ENCODE measurements at places on chromosomes 13 and 19.
A peak's percentile ranks its signal among the peaks of the same experiment; 100 is the strongest.

DNA sequence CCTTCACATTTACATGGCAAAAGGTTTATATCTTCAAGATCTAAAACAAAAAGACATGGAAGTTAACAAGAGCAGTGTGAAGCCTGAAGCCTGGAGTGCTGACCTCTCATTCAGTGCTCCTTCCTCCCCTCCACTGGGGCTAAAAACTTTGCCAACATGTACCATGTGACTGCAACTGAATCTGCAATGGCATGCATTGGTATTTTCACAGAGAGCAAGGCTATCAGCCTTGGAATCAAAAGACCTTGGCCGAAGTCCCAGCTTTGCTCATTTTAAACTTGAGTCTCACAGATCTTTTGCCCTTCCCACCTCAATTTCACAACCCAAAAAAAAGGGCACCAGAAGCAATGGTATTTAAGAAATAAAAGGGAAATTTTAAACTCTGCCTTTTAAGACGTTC is 325.1 kb downstream of the DCT start:
- no peak for DNase-seq

GRCh38 chr19:15479391-15480345 is at the start of gene PGLYRP2:
PGLYRP2 (minus strand) TSS chr19:15479501; CDS start chr19:15479371, 130 bp downstream.
- no peak for DNase-seq

DNA sequence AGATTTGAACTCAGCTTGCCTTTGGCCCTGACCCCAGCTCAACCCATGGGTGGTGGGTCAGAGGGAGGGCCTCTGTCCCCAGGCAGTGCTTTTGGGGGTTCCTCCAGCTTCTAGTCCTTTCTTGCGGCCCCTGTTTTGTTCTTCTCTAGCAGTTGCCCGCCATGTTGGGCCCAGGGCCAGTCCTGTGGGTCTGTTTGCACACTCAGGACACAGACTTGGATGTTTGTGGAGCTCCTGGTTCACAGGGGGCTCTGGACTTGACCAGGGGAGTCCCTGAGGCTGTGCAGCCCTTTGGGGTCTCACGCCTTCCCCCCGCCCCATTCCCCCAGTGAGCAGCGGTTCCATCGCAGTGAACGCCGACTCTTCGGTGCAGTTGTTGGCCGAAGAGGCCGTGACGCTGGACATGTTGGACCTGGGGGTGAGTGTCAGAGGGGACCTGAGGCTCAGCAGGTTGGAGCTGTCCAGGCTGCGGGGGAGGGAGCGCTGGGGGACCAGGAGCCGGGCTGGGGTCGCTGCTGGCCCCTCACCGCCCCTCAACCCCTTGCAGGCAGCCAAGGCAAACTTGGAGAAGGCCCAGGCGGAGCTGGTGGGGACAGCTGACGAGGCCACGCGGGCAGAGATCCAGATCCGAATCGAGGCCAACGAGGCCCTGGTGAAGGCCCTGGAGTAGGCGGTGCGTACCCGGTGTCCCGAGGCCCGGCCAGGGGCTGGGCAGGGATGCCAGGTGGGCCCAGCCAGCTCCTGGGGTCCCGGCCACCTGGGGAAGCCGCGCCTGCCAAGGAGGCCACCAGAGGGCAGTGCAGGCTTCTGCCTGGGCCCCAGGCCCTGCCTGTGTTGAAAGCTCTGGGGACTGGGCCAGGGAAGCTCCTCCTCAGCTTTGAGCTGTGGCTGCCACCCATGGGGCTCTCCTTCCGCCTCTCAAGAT is 2.5 kb downstream of the ATP5F1D start:
- DNase-seq, result peak; percentile 78

DNA sequence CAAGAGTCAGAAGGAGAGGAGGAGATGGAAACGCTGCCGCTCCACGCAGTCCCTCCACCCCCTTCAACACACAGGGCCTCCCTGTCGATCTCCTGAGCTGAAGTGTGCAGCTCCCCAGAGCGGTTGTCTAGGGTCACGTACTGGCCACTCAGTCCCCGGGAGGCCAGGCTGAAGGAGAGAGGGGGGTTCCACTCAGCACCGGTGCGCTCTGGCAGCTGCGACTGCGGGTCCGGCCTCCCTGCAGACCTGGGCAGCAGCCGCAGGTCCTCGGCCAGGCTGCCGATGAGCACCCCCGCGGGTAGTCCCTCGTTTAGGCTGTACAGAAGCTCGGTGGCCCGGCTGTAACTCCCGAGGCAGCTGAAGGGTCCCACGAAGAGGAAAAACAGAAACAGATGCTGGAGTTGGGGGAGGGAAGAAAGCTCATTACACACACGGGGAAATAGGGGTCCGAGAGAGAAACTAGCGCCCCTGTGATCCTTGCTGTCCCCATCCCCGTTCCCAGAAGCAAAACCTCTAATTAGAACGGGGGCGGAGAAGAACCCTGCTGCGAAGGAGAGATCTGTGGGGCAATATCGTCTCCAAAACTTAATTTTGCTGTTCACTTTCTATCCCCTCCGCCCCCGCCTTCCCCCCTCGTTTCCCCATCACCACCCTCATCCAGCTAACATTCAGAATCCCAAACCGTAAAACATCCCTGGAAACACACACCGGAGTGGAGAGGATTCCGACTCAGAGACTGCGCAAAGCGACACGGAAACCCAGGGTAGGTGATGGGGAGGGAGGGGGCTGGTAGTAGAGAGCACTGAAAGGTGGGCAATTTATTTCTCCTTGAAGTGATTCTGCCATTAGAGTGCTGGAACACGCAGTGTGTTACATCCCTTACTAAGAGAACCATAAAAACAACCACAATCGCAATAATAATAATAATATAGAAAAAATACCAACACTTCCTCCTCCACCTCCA is 1.8 kb downstream of the PCDH20 start:
- DNase-seq, result no peak

DNA sequence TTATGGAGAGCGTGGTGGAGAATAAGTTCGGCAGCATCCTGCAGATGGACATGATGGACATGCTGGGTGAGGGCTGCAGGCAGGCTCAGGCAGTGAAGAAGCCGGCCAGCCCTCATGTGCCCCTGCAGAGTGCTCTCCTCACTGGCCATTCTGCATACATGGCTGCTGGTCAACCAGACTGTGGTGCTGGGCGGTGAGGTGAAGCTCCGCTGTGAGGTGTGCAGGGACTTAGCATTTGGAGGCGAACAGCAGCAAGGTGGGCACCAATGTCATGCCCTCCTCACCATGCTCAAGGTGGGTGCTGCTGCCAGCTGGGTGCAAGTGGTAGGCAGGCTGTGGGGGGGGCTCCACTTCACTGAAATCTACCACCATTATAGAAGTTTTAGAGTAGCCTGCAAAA is 5.7 kb upstream of the ZNF492 start:
- no peak for DNase-seq

- no peak for DNase-seq
These were observed 50.1 kb upstream of the SPACA7 start for GRCh38 chr13:112325920-112326645.

GRCh38 chr13:72458701-72459100 is 268.7 kb downstream of the MZT1 start:
- no peak for DNase-seq

GRCh38 chr13:48264058-48264457 is 31.1 kb downstream of the ITM2B start:
- DNase-seq, result no peak

GRCh38 chr19:38089440-38089839 is 134.6 kb downstream of the DPF1 start:
- DNase-seq, result no peak

DNA sequence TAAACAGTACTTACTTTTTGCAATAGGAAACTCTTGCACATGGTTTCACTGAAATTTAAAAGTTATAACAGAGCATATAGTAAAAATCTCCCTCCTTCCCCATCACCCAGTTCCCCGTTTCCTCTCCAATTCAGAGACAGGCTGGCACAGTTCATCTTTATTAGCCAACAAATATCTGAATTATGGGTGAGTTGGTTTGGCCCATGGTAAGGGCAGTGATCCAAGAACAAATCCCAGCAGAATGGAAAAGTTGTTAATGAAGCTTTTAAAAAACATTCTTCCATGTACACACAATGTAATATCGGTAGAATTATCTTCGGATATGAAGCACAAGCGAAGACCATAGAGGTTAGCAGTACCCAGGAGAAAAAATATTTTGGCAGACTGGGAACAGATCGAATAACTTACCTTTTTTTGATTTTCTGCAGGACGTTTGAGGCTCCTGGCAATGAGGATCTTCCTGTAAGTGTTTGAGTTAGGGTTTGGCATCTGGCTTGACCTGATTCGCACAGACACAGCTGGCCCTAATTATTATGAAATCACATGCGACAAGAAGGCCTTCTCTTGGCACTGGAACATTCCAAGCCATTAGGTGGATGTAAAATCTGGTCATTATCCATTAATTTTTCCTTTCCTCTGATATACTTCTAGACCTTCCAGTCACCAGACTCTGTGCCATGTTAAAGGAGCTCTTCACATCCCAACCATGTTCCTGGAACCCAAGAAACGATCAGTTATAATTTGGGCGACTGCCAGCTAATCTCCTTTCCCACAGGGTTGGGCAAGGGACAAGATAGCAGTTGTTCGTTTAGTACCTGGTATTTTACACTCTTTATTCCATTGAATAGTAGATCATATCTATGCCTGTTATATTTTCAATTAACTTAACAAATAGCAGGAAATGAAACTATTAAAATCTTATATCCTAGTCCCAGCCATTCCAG is 139.4 kb upstream of the TSC22D1 start:
- DNase-seq, result no peak

DNA sequence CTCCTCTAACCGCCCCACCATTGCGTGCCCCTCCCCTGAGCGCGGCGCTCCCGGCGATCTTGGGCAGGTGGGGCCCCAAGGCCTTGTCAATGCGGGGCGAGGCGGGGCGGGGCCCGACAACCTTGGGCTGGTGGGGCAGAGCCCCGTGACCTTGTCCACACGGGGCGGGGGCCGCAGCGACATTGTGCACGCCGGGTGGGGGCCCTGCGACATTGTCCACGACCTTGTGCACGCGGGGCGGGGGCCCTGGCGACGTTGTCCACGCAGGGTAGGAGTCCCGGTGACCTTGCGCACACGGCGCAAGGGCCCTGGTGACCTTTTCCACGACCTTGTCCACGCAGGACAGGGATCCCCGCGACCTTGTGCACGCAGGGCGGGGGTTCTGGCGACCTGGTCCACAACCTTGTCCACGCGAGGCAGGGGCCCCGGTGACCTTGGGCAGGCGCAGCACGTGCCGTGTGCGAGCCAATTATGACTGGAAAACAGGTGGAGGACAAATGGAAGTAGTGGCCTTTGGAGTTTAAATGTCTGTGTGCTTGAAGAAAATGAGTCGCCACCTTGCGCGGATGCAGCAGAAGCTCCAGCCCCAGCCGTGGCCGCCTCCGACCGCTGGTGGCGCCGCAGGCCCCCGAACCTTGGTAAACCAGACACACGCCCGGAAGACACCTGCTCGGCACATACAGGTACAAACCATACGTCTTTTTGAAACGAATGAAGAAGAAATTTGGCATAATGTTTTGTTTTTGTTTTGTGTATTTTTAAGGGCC is 62.6 kb downstream of the LATS2 start:
- DNase-seq, result no peak

DNA sequence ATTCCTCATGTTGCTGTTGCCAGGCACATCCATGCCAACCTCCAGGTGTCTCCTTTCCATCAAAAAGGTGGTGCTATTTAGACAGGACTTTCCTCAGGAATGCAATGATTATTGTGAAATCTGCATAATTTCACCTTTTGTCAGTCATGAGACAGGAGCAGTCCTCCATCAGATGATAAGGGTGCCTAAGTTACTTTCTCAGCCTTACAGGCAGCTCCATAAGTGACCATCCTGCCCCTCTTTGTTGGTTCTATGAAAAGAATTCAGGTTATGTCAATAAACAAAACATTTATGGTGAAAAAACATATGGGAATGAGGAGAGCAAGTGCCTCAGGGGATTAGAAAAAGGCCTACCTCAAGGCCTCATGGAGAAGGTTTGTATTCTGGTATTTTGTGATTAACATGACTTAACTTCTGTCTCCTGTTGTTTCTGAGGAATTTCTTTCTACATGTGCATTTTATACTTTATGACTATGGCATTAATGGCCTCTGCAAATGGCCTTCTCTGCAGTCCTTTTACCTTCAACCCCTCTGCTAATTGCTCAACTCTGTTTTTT is 110.3 kb upstream of the DIAPH3 start:
- no peak for DNase-seq

- no peak for DNase-seq
These were observed 165.7 kb upstream of the KL start for GRCh38 chr13:32850316-32851052.

- DNase-seq, result no peak
These were observed 19.6 kb downstream of the MTMR6 start for GRCh38 chr13:25267715-25268114.

DNA sequence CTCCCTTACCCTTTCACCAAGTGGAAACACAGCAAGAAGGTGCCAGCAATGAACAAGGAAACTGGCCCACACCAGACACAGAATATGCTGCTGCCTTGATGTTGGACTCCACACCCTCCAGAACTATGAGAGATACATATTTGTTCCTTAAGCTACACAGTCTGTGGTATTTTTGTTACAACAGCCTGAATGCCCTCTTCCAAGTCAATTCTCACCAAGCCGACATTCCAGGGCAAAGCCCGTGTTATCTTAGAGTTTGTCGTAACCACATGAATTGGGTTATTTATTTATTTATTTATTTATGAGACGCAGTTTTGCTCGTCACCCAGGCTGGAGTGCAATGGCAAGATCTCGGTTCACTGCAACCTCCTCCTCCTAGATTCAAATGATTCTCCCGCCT is 14.9 kb downstream of the FGF21 start:
- DNase-seq, result no peak
